ENCODE measurements at places on chromosomes 5 and 9.

- no peak for DNase-seq
Measured at GRCh38 chr9:124724415-124725067, 46.6 kb downstream of the NR6A1 start.

- DNase-seq: no peak
Measured at GRCh38 chr5:168976311-168976970, 324.5 kb downstream of the SLIT3 start.

- peak; percentile 50 for DNase-seq
Measured at GRCh38 chr9:120914953-120915352, 11.6 kb downstream of the TRAF1 start.

DNA sequence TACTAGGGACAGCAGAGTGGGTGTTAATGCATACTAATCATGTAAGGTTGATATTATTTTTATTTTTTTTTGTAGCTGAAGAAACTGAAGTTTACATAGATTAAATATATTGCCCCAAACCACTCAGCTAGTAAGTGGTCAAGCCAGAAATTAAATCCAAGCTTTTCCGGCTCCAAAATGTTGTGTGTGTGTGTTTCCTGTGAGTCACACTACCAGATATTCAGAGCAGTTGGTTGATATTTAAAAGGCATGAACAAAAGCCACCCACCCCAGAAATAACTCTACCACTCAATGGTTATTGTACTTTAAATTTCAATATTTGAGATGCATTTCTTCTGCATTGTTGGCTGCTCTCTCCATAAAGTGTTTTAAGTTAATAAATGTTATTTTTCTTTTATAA, 29.5 kb downstream of the KCNN2 start:
- peak; percentile 64 for DNase-seq

- no peak for DNase-seq
Measured at GRCh38 chr9:69380301-69380700, 55.3 kb downstream of the ENTREP1 start.

- DNase-seq: peak; percentile 42
Measured at GRCh38 chr5:15821506-15821905, 321.5 kb downstream of the FBXL7 start.

DNA sequence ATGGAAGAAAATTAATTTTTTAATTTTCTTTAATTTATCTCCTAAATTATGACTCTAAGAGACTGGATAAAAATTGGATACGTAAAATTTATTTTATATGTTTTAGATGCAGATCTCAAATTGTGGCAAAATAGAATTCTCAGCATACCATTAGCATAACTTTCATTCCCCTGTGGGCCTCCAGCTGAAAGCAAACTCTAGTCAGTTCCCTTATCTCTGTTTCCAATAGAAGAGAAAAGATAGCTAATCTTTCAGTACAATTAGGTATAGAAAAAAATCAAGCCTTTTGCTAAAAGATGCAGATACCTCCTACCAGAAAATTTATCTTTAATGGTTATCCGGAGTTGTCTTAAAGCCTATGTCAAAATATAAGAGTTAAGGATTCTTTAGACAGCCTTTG, 1530.6 kb downstream of the EFNA5 start:
- no peak for DNase-seq

DNA sequence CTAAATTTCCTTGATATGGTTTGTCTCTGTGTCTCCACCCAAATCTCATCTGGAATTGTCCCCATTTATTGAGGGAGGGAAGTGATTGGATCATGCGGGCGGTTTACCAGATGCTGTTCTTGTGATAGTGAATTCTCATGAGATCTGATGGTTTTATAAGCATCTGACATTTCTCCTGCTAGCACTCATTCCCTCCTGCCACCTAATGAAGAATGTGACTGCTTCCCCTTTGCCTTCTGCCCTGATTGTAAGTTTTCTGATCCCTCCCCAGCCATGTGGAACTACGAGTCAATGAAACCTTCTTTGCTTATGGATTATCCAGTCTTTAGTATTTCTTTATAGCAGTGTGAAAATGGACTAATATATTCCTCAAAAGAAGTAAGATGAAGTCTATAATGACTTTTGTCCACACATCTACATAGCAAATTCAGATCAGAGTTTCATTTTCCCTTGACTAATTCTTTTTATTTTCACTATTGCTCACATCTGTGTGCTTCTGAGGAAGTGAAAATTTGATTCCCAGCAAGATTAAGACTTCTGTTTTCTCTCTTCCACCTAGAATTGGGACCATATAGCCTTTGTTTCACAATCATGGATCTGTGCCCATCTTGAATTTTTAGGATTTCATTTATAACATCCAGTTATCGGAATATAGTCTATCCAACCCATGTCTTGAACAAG, 393.5 kb downstream of the DMAC1 start:
- DNase-seq: no peak

Data from foreskin fibroblast (primary cell).